ENCODE measurements at places on chromosomes 4 and X.

- DNase-seq, result no peak
These were observed 100.5 kb downstream of the PRDM5 start for GRCh38 chr4:120821977-120822376.

DNA sequence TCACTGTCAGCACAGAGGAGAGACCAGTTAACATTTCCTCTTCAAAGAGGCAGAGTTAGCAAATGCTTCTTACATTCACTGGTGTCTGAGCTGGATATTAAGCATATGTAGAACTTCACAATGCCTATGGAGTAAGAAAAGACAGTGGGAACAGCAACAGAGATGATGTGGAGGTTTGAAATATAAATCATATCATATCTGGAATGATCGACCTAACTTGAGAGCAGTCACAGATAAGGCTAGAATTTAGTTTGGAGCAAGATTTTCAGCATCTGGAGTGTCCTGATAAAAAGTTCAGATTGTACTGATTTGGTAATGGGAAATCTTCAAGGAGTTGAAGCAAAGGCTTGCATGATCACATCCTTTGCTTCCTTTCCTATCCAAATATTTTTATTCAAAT lies 90.5 kb upstream of the ANKRD50 start:
- DNase-seq, result no peak

DNA sequence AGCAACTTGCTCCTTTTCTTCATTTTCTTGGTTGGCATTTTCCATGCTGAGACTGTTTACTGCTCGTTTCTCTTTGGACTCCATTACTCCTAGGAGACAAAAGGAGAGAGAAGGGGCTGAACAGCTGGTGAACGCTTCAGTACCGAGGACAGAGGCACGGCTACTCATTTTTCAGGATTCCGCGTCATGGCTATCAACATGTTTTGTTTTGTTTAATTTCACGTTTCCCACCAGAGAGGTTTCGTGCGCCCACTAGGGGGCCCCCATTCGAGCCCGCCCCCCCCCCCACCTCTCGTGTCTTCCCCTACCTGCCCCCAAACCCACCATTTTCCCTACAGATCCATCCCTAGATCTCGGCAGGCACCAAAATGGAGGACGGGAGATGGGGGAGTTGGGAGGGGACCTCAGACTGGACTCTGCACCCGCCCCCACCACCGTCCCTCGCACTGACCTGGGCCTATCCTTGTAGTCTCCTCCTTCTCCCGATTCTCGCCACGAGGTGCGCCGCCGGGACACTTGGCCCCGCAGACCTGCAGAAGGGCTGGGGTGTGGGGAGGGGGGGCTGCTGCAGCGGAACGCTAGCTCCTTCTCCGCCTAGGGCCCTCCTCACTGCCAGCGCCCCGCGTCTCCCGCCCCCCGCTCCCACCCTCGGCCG lies 653 bp downstream of the BEX1 start:
- DNase-seq, result peak; percentile 11

- peak; percentile 35 for DNase-seq
These were observed 3.1 kb upstream of the C4orf17 start for GRCh38 chr4:99507762-99508161.

DNA sequence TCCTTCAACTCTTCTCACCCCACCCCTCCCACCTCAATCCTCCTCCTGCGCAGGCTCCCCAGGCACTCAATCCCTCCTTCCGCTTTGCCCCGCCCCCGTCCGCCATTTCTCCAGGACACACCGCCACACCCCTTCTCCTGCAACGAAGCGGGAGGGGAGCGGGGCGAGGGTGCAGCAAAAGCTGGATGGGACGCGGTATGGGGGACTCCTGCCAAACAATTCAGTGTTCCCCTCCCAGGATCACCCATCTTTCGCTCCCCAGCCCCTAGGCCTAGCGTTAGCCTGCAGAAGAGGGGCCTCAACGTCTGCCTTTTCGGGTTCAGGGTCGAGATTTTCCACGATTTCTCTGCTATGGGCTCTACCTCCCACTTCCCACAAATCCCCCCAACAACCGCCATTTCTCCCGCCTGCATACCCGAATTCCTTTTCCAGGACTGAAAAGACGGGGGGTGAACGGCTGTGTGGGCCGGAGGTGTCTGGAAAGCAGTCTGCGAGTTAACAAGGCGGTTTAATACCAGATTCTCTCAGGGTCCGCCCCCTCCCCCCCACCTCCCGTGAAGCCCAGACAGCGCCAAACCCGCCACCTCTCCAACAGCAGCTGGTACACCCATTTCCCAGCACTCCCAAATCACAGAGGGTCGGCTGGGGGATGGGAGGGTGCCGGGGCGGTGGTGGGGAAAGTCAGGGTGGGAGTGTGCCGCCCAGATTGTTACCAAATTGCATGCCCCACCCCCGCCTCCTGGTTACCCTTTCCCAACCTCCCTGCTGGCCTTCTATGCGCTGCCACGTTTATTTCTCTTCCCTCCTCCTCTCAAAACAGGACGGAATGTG lies 774 bp downstream of the ARMCX2 start:
- peak; percentile 81 for DNase-seq

DNA sequence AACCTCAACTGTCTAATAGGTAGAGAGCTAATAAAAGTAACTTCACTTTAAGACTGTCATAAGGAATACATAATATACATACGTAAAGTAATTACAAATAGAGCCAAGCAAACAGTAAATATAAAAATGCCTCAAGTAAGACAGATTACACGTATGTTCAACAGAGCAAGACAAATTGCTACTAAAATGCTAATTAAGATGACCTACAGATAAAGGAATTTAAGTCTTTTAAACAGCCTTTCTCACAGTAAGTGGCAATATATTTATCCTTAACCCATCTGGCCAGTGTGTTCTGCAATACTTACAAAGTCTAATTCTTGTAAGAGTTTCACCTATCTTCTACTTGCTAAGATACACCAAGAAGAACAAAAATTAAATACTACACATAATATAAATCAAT lies 12.7 kb downstream of the G3BP2 start:
- no peak for DNase-seq

GRCh38 chr4:184705692-184706091 lies 28.2 kb downstream of the CENPU start:
- no peak for DNase-seq

- peak; percentile 73 for DNase-seq
These were observed 411.2 kb downstream of the MID1IP1 start for GRCh38 chrX:39212456-39212855.

DNA sequence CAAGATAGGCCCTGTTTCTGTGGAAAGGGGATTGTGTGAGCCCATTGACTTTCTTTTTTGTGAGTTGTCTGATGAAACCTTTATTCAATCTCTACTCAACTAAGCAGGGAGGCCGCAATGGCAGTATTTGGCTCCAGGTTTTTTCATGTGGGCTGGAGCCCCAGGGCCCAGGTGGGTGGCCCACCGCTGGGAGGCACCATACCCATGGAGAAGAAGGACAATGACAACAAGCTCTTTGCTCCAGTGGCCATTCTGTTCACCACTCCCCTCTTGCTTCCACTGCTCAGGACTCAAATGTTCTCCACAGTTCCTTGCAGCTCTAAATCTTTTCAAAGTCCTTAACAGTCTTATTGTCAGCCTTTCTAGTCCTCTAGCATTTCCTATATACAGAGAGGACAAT lies 54.1 kb downstream of the HOPX start:
- DNase-seq, result peak; percentile 27

DNA sequence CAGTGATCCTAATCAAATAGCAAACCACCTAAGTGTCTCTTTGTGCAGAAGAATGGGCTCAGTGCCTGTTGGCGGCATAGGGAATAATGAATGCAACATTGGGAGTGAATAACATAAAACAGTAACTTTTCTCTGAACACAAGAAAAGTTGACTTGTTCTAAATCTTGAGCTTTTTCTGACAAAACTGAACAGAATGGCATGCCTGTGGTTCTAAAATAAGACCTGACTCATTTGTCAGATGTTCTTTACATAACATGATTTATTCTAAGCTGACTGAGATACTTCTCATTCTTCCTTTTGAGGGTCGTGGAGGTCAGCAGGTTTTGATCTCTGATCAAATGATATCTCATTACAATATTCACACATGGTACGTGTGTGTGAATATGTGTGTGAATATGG lies 165.4 kb upstream of the WDR1 start:
- DNase-seq, result no peak

GRCh38 chr4:102696758-102697157 lies 64.0 kb downstream of the MANBA start:
- DNase-seq, result no peak

All from activated CD4-positive, alpha-beta T cell treated with anti-CD3 and anti-CD28 coated beads for 36 hours (primary cell).